ENCODE measurements at places on chromosomes 16 and 17.

DNA sequence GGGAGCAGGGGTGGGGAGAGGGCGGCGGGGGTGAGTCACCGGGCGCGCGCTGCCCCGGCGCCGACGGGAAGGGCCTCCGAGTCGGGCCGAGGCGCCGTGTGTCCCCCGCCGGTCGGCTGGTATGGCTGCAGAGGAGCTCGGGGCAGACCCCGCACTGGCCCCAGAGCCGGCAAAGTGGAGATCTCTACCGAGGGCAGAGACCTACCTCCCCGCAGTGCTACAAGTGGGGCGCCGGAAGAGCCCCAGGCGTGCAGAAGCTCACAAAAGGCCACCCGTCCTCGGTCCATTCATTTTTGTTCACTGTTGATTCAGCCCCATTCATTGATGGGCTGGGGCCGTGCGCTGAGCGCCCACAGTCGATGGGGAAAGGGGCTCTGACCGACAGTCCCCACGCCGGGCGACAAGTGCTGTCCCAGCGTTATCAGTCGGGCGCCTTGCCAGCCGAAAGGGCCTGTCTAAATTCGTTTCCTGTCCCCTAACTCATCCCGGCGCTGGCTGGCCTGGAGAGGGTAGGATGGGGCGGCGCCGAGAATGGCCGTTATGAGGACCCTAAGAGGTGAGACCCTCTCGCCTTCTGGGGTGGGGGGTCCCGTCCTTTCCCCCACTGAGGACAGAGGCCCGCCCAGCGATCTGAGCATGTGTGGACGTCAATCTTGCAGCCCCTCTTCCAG is 709 bp upstream of the ENO3 start:
- DNase-seq, result no peak

DNA sequence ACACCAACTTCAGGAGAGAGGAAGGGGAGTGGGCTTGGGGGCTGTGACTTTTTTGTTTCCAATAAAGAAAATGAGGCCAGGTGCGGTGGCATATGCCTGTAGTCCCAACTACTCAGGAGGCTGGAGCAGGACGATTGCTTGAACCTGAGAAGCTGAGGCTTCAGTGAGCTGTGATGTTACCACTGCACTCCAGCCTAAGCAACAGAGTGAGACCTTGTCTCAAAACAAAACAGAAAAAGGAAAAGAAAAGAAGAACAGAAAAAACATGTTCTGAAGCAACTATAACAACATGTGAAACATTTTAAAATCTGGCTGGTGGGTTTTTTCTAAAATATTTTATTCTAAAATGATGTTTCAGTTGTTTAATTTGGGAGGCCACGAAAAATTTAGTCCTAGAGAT is 554.0 kb upstream of the ZFHX3 start:
- no peak for DNase-seq

DNA sequence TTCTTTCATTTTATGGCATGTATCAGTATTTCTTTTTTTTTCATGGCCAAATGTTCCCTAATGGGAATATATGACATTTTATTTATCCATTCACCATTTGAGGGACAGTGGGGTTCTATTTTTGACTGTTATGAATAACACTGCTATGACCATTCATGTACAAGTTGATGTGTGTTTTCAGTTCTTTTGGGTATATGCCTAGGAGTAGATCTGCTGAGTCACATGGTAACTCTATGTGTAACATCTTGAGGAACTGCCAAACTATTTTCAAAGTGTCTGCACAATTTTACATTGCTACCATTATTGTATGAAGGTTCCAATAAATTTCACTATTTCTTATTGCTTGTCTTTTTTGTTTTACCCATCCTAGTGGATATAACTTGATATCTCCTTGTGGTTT is 223.0 kb downstream of the TANC2 start:
- no peak for DNase-seq

- DNase-seq, result no peak
Observed at GRCh38 chr17:79943347-79944241, 92.1 kb downstream of the TBC1D16 start.

DNA sequence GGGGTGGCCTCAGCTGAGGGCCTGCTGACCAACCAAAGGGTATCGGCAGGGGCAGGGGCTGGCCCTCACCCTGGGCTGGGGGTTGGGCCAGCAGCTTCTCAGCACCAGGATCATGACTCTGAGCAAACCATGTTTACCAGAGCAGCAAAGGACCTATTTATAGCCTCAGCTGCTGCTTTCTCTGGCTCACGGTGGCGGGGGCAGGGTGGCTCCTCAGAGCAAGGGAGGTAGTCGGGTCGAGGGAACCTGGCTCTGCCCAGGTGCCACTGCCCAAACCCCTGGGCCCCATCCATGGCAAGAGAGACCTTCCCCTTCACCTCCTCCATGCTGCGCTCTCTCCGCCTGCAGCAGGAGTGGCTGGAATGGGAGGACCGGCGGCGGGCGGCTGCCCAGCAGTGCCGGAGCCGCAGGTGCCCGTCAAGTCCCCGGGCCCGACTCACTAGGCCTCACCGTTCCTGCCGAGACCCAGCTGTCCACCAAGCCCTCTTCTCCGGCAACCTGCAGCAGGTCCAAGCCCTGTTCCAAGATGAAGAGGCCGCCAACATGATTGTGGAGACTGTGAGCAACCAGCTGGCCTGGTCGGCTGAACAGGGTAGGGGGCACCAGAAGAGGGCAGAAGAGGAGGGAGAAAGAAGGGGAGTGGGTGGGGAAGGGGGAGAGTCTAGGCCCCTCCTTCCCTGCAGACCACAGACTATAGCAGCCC is at the start of gene ASB16:
Gene ASB16 (plus strand): TSS at position 206 of the 703 bp plus-strand sequence. CDS start 86 bp downstream, at position 292.
- DNase-seq, result no peak

GRCh38 chr17:3985846-3986245 is 21.6 kb upstream of the ATP2A3 start:
- DNase-seq, result no peak

DNA sequence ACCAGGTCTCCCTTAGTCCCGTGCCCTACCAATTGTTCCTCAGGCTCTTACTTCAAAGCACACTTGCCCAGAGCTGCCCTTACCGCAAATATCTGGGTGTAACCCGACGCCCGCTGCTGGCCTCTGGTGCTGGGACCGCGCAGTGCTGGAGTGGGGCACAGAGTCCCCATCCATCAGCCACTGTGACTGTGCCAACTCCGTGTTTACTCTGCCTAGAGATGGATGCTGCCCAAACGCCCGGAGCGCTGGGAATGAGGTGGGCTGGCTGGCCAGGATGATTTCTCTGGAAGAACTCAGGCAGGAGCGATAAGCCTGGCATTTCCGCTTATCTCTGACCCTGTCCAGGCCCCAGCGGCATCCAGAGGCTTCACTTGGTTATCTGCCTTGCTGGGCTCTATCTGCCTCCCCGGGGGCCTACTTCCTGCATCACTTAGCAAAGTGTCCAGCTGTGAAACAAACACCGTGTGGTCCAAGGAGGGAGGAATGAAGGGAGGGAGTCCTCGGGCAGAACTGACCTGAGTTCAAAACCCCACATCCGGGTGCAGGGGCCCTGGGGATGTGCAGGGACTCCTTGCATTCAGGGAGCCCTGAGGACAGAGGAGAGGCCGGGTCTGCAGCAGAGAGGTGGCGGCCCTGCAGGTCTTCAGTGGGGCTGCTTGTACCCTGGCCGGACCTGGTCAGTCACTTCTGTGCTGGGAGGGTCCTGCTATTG is 9.4 kb upstream of the MYLK3 start:
- DNase-seq, result no peak

DNA sequence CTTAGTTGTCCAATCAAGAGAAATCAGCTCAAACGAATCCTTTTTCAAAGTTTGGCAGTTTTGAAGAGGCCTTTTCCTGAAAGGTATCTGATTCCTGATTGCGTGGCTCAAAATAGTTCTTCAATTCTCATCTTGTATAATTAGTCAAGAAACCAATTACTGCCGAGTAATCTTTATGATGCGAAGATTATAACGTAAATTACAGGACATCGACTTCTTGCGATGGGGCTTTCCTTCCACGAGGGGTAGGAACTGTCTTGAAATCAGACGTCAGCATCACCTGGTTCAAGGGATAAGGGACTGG is 644 bp upstream of the ARL2BP start:
- DNase-seq, result no peak

GRCh38 chr17:64250233-64250835 is 12.7 kb downstream of the TEX2 start:
- DNase-seq, result no peak

DNA sequence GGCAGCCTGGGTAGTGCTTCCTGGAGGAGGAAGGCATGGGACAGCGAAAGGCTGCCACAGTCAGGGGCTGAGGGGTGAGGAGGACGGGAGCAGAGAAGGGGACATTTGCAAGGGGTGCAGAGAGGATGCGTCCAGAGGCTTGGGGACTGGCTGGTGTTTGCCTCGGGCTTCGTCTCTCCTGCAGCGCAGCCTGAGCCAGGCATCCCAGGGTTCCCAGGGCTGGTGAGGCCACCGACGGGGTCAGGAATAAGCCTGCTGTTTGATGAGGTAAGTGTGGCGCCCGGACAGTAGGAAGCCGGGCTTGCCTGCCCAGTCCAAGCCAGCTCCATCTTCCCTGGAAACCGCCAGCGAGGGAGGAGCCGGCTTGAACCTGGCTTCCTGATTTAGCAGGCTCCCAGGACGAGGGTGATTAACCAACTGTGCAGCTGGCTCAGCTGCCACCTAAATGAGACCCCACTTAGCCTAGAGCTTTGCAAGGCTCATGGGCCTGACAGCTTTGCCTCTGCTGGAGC is 47.8 kb downstream of the PITPNM3 start:
- no peak for DNase-seq

DNA sequence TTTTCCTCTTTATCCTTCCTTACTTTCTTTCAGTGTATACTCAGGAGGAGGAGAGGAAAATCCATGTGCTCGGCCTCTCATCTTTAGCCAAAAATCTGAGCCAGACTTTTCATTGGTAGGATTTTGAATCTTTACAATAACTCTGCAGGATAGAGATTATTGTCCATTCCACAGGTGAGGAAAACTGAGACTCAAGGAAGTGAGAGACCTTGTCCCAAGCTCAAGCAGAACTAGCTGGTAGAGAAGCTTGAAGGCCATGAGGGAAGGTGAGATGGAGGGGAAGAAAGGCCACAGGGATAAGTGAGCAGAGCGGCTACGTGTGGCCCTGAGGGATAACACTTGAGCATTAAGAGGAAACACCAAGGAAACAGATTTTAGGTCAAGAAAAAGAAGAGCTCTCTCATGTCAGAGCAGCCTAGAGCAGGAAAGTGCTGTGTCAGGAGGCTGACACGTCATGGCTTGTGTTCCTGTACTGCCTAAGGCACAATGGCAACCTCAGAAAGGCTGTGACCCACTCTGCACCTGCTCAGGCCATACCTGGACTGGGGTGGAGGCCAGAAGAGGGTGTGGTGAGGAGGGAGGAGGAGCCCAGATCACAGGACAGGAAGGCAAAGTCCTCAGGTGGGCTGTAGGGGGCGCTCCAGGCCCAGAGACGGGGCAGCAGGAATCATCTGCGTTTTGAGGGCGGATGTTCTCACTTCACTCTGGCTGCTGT is 11.9 kb downstream of the MT4 start:
- no peak for DNase-seq

DNA sequence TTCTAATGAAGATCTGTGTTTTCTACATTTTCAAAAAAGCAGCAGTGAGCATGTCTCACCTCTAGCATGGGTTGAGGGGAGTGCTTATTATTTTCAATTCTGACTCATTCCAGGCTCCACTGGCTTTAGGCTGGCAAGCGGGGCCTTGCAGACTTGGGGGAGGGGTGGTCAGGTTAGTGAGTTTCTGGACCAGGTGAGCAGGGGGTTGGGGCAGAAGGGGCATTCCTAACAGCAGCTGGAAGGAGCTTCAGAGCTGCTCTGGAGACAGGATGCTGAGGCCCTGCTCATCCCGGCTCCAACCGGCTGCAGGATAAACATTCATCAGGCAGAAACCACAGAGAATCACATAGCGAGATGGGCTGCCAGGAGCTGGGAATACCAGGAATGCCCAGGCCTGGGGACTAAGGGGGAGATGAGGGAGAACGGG is 10.5 kb upstream of the KRT19 start:
- DNase-seq, result peak; percentile 56

- DNase-seq, result no peak
Observed at GRCh38 chr17:42271006-42271778, 5.0 kb downstream of the STAT5B start.

GRCh38 chr17:17576772-17577234 is 14.7 kb downstream of the PEMT start:
- DNase-seq, result no peak

DNA sequence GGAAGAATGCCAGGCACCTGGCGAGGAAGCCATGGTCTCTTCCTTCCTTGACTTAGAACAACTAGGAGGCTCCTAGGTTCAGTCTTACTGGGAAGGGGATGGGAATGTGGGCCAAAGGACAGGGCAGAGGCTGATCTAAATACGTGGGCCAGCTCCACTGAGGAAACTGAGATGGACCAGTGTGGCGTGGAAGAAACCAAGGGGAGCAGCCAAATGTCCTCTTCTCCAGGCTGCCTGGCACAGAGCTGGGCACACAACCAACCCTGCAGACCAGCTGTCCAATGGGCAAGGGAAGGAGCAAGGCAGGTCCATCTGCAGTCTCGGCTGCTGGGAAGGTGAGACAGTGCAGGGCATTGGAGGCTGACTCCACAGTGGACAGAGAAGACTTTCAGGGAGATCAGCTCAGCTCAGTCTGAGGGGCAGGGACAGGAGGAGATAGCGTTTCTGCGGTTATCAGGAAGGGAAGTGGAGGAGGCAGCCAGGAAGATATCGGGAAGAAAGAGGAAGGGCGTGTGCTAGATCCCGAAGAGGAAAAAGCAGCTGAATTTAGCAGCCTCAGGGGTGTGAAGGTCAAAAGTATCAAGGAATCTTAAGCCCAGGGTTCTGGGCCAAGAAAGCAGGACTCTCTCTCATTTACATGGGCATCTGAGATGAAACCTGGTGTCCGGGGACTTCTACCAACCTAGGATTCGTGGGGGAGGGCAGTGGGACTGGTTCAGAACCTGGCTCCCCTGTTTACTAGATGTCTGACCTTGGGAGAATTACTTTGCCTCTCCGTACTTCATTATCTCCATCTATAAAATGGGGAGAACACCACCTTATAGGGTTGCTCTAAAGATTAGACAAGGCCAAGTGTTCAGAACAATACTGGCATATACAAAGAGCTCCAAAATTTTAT is 1.8 kb downstream of the KIFC3 start:
- DNase-seq, result no peak

DNA sequence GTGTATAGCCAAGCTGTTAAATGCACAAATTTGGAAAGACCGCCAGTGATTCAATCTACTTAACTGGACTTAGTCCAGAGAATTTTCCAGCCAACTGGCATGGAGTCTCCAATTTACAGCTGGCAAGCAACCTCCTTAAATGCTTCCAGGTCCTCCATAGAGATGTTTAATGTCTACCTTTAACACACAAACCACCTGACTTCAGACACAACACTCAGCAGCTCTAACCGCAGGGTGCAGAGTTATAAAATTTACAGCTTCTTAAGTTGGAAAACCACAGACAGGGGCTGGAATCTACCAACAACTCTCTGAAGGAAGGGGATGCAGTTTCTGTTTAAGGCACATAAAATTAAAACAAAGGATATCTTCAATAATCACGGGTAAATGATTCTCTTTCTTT is 106.9 kb downstream of the SYCE1L start:
- DNase-seq, result peak; percentile 34

- DNase-seq, result no peak
Observed at GRCh38 chr17:17121162-17121561, 78.9 kb downstream of the MPRIP start.
